ENCODE measurements at places on chromosomes 16 and 17.

GRCh38 chr16:49452108-49452507 is 78.5 kb downstream of the C16orf78 start:
- no peak for DNase-seq

GRCh38 chr17:17071531-17072360 is 29.5 kb downstream of the MPRIP start:
- DNase-seq, result no peak

GRCh38 chr16:88013766-88014251 is 62.6 kb downstream of the BANP start:
- DNase-seq, result no peak

GRCh38 chr16:49622421-49623402 is 233.2 kb downstream of the ZNF423 start:
- DNase-seq, result no peak

GRCh38 chr17:54455251-54455868 is 445.3 kb upstream of the TOM1L1 start:
- DNase-seq, result no peak

Measured in esophagus muscularis mucosa (tissue), 4 donors.